Bronchial epithelial cell (primary cell): ENCODE measurements at places on chromosomes 1 and 21.

- DNase-seq, result peak; percentile 44
These were observed 19.6 kb downstream of the FH start for GRCh38 chr1:241499910-241500309.

DNA sequence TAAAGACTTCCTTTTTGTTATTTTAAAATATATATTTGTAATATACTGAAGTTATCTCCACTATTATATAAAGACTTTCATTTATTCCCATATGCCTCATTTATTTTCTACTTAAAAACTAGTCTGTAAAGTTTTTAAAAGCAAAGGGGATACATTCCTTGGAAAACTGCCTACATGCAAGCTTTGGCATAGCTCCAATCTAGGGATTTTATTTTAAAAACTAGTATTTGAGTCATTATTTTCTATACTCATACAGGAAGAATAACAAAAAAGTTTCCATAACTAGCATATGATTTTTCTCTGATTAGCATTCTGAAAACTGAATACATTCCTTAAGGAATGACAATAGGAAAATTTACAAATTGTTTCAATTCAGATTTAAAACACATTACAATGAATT is 88.9 kb downstream of the COL24A1 start:
- DNase-seq, result no peak

GRCh38 chr21:36463991-36464390 is 15.9 kb downstream of the CLDN14 start:
- no peak for DNase-seq

GRCh38 chr1:19384113-19384512 is 72.0 kb downstream of the SLC66A1 start:
- no peak for DNase-seq

GRCh38 chr1:27567971-27568299 is 36.0 kb downstream of the AHDC1 start:
- DNase-seq, result no peak

GRCh38 chr1:112713466-112714312 is 1.4 kb downstream of the PPM1J start:
- DNase-seq, result no peak

GRCh38 chr1:205729945-205730610 is 19.9 kb downstream of the NUCKS1 start:
- no peak for DNase-seq

DNA sequence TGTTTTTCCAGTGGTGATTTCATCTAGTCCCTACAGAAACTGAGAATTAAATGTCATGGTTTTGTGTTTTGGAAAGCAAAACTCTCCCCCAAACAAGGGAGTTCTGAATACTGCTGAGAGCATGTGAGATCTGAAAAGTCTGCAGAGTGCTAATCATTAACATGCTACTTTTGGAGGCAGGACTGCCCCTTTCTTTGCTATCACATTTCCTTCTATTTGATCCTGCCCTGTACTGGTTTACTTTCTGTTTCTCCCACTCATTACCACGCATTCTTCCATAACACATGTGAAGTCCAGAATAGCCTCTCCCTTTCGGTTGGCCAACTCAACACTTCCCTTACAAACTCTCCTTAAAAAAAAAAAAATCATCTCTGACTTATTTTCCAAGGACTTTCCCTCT is 63.6 kb downstream of the GADD45A start:
- DNase-seq, result peak; percentile 72

GRCh38 chr21:14889080-14889810 is 175.6 kb downstream of the NRIP1 start:
- peak; percentile 43 for DNase-seq

GRCh38 chr1:202642619-202643291 is 67.5 kb downstream of the SYT2 start:
- DNase-seq, result no peak

- DNase-seq, result no peak
These were observed 41.3 kb downstream of the TBCE start for GRCh38 chr1:235408503-235408960.

DNA sequence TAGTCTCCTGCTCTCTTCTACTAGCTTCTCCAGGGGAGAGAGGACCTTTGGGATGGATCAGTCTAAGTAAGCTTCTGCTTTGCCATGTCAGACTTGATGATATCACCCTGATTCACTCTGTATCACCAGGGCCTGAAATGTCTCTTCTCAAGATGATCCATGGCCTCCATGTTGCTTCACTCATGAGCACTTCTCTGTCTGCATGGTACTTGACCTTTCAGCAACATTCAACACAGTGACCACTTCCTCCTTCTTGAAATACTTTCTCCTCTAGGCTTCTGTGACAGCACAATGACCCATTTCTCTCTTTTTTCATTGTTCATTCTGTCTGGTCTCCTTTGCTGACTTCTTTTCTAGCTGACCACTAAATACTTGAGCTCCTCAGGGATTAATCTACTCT is 35.3 kb upstream of the NGF start:
- DNase-seq, result peak; percentile 91

GRCh38 chr21:36806103-36806502 is 107.2 kb downstream of the SIM2 start:
- no peak for DNase-seq

DNA sequence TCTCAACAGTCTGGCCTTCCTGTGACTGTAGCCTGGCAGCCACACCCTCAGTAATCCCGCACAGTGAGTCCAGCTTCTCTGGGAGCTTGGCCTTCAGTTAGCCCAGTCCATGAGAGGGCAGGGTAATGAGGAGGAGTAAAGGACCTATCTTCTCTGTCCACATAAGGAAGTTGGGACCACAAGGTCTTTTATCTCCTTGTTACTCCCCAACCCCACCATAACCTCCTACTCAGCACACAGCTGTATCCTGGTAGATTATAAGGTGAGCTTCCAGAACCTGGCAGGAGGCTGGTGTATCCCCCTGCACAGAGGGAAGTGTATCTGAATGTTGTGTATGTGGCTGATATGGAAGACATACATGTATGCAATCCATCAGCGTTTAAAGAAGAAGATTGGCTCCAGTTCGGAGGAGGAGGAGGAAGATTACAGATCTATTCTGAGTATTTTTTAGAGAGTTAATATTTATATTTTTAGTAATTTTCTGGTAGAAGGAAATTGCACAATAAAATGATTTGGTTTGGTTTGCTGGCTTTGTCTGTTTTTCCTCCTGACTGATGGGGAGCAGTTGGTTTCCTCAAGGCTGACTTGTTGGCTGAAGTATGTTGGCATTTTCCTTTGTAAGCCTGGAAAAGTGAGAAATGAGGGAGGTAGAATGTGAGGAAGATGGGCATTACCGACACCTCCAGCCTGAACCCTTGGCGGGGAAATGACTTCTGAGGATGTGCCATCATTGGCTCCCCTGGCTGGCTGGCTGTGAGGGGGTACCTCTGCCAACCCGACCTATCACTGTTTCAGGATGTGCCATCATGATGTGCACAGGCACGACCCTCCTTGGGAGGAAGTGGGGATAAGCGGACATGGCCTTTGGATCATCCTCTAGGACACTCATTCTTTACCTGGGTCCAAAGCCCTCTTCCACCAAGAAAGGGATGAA is 5.0 kb downstream of the C1orf226 start:
- no peak for DNase-seq

DNA sequence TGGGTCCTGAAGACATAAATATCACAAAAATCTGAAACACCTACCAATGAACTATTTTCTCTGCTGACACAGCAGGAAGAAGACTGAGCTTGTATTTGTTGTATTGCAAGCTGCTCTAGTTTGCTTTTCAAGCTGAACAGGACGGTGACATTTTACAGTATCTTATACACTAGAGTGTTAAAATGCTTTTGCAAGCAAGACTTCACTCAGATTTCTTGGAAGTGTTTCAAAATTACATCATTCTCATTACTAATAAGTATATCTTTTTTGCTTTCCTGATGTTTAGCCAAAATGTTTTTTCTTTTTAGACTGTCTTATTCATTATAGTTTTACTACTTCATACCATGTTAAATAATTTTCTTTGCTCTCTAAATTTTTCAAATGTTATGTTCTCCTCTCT is 427.1 kb upstream of the CXADR start:
- peak; percentile 7 for DNase-seq

DNA sequence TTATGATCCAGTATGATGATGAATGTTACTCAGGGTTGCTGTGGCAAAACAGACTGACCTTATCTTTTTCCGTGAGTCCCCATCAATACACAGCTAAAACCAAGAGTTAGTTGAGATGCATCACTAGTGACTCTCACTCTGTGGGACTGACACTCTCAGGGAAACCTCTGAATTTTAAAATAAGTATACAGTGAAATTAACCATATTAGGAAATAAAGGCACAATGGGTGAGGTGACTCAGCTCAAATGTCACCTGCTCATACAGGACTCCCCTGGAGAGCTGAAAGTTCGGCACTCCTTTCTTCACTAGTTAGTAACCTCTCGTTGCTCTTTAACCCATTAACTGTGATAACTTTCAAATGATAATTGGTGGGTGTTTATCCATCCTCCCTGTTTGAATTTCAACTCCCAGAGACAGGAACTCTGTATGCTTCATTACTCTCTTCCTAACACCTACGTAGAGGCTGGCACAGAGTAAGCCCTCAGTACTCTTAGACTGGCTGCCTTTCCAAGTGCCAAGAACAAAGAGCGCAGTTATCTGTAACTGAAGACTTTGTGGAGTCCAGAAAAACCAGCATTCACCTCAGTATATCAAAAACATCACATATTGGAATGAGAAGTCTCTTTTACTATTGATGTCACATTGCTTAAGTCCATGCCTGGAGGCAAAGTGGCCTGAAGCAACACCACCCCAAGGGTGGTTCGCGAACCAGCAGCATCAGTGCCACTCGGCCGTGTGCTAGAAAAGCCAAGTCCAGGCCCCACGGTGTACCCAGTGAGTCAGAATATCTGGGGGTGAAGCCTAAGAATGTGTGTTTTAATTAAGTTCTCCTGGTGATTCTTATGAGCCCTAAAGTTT is 91.1 kb downstream of the NIBAN1 start:
- peak; percentile 32 for DNase-seq

DNA sequence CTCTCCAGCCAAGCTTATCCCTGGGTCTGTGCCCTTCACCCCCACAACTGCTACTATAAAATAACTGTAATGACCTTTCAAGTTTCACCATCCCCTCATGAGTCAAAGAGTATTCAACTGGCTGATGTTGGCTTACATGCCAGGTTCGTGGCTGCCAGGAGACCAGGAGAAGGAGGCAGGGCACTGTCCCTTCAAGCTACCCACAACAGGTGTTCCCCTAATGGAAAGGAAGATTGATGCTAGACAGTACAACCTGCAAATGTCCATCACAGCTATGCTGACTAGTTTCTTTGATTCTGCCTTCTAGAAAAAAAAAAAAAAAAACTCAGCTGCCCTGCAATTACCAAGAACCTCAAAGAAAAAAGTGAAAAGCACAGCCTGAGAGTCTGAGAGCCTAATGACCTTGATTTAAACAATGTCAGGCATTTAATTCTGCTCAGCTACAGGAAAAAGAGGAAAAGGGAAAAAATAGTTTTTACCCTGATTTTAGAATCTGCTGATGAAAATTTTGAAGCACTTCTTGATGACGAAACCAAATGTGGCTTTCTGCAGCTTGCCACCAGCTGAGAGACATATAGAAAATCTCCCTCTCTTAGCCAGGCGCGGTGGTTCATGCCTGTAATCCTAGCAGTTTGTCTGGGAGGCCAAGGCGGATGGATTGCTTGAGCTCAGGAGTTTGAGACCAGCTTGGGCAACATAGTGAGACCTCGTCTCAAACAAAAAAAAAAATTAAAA is 82.7 kb upstream of the ROR1 start:
- no peak for DNase-seq

DNA sequence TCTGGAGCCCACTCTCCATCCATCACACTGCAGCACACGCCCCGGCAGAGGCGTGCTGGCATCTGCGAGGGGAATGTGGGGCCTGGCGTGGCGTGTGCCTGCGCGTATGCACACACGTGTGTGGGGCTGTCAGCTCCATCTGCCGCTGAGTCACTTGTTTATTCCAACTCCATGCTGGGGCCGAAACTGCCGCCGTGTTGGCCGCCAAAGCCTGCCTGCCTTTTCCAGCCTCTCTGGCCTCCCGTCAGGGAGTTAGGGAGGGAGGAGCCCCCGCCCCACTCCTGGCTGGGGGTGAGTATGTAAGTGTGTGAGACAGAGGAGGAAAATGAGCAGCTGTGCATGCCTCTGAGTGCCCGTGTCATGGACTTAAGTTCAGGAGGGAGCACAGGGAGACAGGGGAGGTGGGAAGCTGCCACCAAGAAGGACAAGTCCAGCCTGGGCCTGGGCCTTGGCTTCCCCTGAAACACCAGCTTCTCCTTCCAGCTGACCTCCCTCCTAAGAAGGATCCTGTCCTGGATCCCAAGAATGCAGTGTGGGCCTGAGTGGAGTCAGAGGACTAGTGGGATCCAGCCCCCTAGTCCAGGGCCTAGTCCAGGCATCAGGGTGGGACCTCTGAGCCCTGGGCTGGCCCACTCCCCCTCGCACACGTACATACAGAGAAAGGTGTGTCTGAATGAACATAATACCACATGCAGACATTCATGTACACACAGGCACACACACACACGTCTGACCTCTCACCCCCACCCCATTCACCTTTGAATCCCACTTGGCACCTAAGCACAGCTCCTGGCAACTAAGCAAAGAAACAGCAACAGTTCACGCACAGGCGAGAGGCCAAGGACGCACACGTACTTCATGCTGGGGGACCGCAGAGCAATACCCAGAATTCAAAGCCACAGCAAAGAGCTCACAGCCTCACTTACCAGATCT is 24.7 kb downstream of the MEF2D start:
- DNase-seq, result no peak

DNA sequence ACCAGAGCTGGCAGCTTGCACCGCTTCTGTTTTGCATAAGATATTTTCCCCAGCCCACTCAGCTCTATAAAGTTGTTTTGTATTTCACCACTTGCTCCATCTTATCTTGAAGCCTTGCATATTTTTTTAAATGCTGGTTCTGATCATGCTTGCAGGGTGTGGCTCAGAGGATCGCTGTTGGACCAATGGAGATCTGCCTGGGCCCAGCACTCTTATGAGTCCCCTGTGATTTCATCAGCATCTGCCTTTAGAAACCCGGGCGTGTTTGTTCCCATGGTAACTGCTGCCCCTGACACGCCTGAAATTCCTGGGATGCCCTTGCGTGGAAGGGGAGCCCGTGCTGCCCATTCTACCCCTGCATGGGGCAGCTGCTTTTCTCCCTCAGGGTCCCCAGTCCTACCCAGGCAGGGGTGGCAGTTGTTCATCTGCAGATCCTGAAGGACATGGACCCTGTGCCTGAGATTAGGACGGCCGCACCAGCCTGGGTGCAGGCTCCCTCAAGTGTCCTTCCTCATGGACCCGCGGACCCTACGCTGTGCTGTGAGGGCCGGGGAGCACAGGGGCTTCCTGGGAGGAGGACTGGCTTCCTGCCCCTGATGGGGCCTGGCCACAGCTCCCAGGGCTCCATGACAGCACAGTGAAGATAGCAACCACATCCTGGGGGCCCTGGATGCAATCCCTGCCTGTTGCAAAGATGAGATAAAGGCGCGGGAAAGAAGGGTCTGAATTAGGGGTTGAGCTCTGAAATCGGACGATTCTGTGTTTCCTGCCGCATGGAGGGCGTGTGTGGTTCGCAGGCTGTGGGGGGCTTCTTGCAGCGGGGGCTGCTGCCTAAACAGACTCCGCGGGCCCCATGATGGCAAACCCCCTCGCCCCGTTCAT is 226.5 kb downstream of the SDCCAG8 start:
- peak; percentile 68 for DNase-seq
